ENCODE measurements at places on chromosomes 16 and 17.

GRCh38 chr16:70162041-70162451 lies 11.5 kb upstream of the CLEC18C start:
- DNase-seq, result peak; percentile 63

GRCh38 chr17:40515011-40515410 lies 13.6 kb upstream of the TNS4 start:
- no peak for DNase-seq

- DNase-seq, result no peak
These were observed 188.3 kb downstream of the ZFHX3 start for GRCh38 chr16:72859581-72859980.

DNA sequence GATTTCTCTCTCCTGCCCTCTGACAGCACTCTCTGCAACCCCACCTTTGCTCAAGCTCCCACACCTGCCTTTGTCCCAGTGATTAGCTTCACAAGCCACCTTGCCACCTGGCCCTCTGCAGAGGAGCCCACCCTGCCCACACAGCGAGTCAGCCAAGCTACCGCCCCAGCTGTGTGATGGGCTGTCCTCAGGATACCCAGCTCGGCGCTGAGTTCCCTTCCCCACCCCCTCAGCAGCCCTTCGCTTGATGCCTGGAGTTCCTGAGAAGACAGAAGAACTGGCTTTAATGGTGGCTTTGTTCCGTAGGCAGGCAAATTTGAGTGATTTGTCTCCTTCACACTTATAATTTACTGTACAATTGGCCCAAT lies 266.4 kb downstream of the CBLN1 start:
- DNase-seq, result no peak

DNA sequence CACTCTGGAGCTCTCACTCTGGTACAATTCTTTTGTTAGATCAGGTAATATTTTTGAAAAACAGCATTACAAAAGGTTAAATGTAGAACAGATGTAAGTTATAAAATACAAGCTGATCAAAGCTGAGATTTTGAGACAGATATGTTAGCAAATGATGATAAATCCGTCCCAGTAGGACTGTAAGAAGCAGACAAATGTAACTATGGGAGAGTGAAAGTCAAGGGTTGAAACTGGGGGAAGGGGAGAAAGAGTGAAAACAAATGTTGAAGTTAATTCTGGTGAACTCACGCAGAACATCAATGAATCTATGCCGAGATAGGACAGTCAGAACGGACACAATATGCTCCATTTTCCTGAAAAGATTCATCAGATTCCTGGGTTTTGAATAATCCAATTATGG lies 298.9 kb upstream of the IRX5 start:
- no peak for DNase-seq

DNA sequence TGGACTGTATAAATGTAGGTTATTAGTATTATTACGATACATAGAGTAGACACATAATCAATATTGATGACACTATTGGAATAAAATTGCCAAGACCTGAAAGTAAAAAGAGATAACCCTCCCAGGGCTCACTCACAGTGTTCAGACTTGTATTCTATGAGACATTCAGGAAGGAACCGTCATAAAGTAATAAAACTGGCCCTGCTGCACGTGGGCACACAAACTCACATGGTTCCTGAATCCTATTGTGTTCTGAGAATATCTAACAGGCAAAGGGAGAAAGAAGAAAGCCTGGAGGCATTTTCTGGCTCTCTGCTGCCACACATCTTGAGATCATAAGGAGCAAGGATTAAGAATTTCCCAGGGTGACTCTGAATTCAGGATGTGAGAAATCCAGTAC lies 575.9 kb downstream of the HS3ST4 start:
- no peak for DNase-seq

GRCh38 chr16:68427649-68428303 lies 20.5 kb downstream of the SMPD3 start:
- DNase-seq, result no peak

DNA sequence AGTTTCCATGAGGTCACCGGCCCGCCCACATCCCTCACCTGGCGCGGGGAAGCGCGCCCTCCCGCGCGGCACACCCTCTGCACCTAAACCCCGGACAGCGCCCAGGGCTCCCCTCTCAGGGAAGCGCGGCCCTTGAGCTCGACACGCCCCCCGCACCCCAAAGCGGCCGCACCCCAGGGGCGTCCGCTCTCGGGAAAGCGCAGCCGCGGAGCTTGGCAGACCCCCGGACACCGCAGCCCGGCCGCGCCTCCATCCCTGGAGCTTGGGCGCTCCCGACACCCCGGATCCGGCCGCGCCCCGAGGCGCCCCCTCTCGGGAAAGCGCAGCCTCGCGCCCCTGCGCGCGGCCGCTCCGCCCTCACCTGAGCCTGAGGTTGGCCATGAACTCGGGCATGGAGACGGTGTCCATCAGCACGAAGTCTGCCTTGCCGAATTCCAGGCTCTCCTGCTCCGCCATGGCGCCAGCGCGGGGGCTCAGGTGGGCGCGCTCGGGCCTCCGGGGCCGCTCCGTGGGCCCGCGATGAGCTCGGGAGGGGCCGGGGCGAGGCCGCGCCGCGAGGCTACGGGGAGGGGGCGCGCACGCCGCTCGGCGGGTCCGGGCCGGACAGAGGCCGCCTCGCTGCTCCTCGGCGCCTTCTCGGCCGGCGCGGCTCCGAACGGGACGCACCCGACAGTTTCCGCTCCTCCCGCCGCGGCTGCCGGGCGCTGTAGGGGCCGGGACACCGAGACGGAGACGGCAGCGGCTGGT lies at the start of gene MYO1D:
Gene MYO1D (minus strand): TSS at position 708 of the 747 bp plus-strand sequence. CDS start 252 bp downstream, at position 456.
- no peak for DNase-seq

DNA sequence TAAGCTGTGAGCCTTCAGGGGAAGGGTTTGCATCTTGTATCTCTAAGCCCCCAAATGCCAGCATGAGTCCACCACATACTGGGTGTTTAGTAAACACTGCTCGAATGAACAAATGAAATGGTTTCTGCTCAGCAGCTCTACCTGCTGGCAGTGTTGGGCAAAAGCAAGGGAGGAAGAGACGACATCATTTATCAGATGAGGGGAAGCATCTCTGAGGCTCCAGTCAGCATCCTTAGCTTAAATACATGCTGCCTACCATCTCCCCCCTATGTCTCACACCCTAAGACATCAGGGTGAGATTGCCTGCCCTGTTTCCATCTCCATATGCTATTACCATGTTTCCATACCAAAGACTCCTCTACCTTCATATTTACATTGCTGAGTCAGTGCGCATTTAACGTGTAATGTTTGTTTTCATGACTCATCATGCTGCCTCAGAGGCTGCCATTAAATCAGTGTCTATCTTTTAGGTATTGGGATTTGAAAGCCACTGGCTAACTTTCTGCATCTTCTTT lies 379.8 kb downstream of the UTP18 start:
- no peak for DNase-seq

- no peak for DNase-seq
These were observed 14.3 kb upstream of the NAGLU start for GRCh38 chr17:42521666-42522262.

- DNase-seq, result no peak
These were observed 28.2 kb downstream of the CRAMP1 start for GRCh38 chr16:1640261-1640941.
